Activated CD4-positive, alpha-beta T cell treated with anti-CD3 and anti-CD28 coated beads, Interleukin-2, amount 10 ng/mL, durations not matched to agents 24 days and 14 days (primary cell): ENCODE measurements at places on chromosomes 2 and 18. TPM values are rescaled to one million over a fixed set of nuclear protein-coding genes. Genes with fewer than 3 reads are reported as not detected.
A peak's percentile ranks its signal among the peaks of the same experiment; 100 is the strongest.

GLI2 gene
- total RNA-seq, result 0.09 and 0.14 TPM in 2 replicates

ARL6IP6 gene
- 31.2 and 33.9 TPM in 2 replicates for total RNA-seq

- no peak for DNase-seq
Measured at GRCh38 chr2:178700136-178700535, 107.1 kb downstream of the TTN start.

ZAP70 gene
- 240 and 242 TPM in 2 replicates for total RNA-seq

GRCh38 chr2:178761759-178762371 is 45.4 kb downstream of the TTN start:
- peak; percentile 82 for DNase-seq

GRCh38 chr2:199659207-199659606 is 191.8 kb downstream of the FTCDNL1 start:
- peak; percentile 56 for DNase-seq

GRCh38 chr18:74589811-74590210 is 7.9 kb upstream of the ZNF407 start:
- DNase-seq, result no peak
